NCI-H1048 (cell line): ENCODE measurements at places on chromosomes 3 and 15.
A peak's percentile ranks its signal among the peaks of the same experiment; 100 is the strongest.

DNA sequence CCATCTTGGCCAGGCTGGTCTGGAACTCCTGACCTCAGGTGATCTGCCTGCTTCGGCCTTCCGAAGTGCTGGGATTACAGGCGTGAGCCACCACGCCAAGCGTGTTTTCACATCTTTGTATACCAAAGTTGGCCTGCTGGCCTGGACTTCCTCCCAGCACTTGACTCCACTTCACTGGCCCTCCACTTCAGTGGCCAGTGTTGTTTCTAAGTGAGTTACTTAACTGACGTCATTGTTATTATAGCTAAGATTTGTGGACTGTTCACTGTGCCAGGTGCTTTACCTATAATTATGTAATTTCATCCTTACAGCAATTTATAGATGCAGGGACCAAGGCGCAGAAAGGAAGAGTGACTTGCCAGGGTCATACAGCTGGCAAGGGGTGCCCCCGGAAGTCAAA lies 52.0 kb downstream of the HRH1 start:
- DNase-seq = no peak

DNA sequence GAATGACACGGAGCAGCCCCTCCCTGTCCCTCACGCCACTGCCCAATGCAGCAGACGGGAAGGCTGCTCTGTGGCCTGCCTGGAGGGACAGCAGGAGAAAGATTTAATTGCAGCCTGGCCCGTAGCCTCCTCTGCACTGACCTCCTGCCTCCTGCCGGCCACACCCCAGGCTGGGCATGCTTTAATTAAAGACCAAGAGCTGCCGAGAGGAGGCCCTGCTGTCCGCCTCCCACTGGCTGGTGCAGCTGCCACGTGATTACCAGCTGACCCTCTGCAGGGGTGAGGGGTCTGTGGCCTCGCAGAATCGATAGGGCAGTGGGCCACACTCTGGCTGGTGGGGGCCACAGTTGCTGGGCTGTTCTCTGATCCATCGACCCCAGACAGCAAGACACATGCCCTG lies 100.2 kb upstream of the PRR23E start:
- DNase-seq = no peak

- DNase-seq = no peak
Measured at GRCh38 chr15:38843051-38843501, 278.5 kb upstream of the RASGRP1 start.

DNA sequence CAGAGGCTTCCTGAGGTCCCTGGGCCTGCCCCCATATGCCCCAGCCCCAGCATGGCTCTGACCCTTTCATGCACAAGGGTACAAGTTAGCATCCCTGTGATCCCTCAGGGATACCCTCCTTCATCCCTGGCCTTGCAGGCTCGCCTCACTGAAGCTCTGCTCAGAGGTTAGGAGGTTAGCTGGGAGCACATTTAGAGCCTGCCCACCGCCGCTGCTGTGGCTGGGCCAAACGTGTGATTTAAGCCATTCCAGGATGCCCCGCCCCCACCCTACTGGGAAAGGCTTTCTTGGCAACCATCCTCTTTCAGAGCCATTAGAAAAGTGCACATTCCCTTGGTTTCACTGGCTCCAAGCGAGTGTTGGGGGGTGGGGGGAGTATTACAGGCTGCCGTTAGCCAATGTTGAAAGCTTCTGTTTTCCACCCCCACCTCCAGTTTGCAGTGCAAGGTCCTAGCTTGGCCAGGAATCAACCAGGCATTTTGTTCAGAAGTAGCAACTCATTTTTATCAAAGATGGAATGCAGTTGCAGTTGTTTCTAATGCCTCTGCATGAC lies 6.3 kb upstream of the HES1 start:
- DNase-seq = no peak

DNA sequence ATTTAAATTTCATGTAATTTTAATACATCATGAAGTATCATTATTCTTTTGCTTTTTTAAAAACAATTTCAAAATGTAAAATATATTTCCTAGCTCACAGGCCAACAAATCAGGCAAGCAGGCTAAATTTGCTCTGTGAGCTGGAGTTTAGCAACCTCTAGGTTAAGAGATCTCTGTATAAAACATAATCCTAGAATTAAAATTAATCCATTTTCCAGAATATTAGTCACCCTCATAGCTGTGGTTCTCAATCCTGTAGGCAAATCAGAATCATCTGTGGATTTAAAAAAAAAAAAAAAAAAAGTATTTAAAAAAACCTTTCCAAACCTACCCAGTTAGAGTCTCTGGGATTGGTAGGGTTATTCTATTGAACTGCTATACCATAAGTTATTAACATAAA lies 209.7 kb downstream of the MINAR1 start:
- DNase-seq = no peak

- DNase-seq = no peak
Measured at GRCh38 chr3:161409069-161409468, 37.8 kb upstream of the SPTSSB start.

DNA sequence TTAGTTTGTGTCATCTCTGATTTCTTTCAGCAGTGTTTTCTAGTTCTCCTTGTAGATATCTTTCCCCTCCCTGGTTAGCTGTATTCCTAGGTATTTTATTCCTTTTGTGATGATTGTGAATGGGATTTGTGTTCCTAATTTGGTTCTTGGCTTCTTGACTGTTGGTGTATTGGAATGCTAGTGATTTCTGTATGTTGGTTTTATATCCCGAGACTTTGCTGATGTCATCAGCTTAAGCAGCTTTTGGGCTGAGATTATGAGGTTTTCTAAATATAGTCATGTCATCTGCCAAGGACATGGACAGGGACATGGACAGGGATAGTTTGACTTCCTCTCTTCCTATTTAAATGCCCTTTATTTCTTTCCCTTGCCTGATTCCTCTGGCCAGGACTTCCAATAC lies 35.8 kb downstream of the MYO9A start:
- DNase-seq = no peak

DNA sequence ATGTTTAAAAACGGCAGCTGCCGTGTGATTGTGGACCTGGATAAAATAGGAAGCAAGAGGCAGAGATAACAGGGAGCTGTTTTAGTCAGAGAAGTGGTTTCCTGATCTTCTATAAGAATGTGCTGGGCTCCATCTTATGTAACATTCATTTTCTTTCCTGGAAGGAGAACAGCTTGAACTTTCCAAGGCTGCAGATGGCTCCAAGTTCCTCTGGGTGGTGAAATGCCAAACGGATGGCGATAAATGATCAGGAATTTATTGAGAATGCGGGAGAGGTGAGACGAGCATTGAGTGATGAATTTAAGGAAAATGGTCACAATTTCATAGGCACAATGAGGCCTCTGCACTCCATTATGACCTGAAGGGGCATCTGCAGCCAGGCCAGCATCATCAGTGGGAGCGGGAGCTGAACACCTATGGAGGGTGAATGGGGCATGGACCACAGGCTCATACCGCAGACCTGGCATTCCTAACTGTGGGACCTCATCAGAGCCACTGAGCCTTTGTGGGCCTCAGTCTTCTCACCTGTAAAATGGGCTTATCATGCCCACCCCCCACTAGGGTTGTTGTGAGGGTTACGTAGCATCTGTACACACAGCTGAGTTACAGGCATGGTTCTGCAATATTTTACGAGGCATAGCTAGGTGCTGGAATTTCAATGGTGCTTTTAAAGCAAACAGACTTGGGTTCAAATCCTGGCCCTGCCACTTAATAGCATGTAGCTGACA lies 17.1 kb downstream of the MGLL start:
- no peak for DNase-seq

DNA sequence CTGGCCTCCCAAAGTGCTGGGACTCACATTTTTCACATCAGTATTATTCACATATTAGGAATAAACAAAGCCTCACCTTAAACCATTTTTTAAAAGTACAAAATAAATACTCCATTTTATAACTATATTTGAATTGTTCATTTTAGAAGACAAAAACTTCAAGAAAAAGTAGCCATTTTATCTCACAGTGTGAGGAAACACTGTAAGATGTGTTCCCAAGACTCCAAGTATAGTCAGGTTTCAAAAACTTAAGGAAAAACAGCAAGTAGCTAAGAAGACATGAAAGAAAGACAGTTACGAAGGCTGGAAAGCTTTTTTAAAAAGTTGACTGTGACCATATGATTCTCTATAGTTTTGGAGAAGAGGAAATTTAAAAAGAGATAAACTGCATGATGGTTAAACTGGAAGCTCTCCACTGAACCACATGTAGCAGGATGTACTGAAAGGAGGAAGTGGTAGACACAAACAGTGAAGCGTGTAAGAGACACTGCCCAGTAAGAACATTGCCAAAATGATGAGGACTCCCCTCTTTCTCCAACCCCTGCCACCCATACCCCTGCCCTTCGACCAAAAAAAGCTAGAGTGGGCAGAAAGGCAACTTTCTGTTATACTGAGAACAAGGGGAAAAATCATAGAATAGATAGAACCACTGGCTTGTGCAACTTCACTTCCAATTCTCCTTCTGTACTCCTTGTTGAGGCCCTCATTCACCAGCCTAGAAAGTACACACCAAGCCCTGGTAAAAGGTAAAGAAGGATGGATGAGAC lies 6.2 kb upstream of the TMF1 start:
- DNase-seq = no peak

GRCh38 chr3:142088522-142088921 lies 60.8 kb downstream of the TFDP2 start:
- no peak for DNase-seq

GRCh38 chr15:27485265-27485664 lies 514.3 kb downstream of the GABRG3 start:
- no peak for DNase-seq

- no peak for DNase-seq
Measured at GRCh38 chr15:68599560-68600071, 20.8 kb downstream of the CORO2B start.

DNA sequence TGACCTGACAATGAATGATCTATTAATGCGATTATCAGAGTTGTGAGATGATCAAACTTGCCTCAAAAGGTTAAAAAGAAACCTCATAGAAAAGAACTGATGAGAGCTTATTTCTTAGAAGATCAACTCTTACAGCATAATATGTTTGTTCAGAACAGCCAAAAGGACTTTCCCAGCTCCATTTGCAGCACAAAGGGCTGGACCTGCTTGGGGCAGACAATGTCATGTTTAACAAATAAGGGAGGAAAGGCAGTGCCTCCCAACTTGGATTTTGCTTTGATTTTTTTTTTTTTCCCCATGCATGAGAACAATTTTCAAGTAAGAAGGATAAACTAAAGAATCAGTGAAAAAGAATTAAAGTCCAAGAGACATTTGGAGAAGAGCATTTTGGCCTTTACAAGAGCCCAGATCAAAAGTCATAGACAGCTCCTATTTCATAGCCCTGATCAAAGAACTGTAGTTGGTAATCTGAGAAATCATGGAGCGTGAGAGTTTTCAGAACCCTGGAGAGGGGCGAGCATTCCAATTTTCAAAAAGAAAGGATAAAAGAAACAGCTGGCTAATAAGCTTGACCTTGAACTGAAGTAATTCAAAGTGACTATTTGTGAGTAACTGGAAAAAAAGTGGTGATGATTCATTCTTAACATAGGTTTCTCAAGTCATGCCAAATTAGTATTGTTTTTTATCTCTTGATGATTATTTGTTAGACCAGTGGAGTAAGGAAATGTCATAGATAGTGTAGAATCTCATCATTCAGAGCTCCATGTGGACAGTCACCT lies 136.0 kb upstream of the CFAP20DC start:
- DNase-seq = no peak

DNA sequence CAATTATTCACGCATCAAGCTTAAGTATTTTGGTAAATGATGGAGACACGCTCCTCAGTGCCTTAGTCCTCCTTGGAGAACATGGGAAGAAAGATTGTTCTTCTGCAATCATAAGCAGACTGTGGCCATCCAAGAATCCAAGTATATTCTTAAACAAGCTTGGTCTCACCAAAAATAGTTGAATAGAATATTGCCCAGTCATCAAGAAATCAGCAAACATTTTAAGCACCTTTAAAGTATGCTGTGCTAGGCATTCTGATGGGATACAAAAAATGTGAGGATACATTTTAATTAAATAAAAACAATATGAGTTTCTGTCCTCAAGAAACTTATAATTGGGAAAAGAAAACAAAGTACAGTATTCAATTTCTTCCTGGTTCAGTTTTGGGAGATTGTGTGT lies 445.5 kb downstream of the CNTN4 start:
- no peak for DNase-seq

GRCh38 chr15:98442379-98442833 lies 205.9 kb upstream of the IGF1R start:
- peak; percentile 63 for DNase-seq

- no peak for DNase-seq
Measured at GRCh38 chr3:23653647-23654525, 151.9 kb upstream of the UBE2E1 start.

- no peak for DNase-seq
Measured at GRCh38 chr15:41423979-41424659, 7.2 kb downstream of the RTF1 start.

DNA sequence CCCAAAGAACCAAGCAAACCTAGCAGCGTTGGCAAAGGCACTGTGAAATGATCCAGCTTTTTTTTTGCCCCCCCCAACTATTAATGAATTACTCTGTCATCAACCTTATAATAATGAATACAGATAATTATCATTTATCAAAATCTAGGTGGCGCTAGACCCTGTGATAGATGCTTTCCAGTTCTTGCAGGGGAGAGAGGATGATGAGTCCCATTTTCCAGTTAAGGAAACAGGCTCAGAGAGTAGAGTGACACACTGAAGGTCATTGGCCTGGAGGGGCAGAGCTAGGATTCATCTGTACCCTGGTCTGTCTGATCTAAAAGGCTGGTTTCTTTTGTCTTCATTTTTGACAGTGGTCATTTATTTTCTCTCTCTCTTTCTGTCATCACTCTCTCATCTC lies 5.0 kb downstream of the ACOX2 start:
- no peak for DNase-seq

DNA sequence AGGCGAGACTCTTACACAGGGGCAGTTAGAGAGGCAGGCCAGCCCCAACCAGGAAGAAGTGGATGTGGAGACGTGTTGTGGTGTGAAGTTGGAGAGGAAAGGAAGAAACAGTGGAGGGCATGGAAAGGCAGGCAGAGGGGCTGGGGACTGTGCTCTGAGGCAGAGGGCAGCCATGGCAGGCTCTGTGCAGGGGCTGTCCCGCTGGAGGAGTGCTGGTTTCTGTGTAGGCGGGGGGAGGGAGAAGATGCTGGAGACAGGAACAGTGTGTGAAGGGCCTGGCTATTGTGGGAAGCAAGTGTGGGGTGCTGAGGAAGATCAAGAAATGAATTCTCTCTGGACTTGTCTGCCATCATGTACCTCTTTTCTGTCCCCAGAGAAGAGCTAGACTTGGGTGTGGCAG lies 21.0 kb downstream of the SNAPC5 start:
- no peak for DNase-seq

DNA sequence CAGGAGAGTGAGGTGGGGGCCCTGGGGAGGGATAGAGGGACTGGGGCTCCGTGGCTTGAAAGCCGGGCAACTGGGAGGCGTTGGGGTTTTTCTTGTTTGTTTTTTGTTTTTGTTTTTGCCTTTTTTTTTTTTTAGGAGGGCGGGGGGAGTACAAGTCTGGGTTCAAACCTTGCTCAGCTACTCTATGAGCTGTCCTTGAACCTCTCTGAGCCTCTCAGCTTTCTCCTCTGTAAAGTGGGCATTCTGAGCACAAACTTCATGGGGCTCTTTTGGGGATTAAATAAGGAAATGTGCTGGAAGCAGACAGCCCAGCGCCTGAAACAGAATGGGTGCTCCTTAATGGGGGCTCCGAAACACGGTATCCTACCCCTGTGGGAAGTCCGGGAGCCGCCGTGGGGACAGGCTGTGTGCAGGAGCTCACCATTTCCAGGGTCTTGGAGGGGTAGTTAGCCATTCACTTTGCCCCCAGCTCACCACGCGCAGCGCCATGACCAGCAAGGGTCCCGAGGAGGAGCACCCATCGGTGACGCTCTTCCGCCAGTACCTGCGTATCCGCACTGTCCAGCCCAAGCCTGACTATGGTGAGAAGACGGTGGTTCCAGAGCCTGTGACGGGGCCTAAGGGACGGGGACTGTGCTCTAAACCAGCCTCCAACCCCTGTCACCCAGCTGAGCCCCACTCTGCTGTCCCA lies 388 bp downstream of the ACY1 start:
- no peak for DNase-seq
